OCI-M1 (cell line): ENCODE measurements at places on chromosomes 1 and 21.
A peak's percentile ranks its signal among the peaks of the same experiment; 100 is the strongest.

DNA sequence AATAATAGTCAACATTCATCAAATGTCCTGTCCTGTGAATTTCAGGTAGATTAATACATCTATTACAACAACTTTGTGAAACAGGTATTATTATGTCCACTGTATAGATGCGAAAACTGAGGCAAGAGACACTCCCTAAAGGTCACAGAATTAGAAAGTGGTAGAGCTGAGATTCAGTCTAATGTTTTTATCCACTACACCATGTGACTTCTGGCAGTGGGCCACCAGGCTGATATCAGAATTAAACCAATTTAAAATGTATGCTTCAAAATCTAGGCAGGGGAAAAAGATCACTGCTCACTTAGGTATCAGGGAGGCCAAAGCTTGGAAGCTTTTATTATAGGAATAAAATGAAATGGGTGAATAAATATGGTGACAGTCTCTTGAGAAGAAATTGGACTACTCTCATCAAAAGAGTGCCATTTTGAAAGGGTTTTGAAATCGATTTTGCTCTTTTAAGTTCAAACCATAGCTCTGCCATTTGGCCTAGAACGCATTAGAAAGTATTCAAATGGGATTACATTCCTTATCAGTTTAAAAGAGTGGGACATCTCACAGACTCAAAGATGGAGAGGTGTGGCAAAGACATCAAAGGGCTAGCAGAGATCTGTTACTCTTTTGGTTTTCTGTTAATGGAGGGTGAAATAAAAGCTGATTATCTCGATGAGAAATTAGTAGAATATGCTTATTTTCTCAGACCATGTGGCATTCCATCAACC is 1.9 kb downstream of the DDAH1 start:
- DNase-seq: no peak

DNA sequence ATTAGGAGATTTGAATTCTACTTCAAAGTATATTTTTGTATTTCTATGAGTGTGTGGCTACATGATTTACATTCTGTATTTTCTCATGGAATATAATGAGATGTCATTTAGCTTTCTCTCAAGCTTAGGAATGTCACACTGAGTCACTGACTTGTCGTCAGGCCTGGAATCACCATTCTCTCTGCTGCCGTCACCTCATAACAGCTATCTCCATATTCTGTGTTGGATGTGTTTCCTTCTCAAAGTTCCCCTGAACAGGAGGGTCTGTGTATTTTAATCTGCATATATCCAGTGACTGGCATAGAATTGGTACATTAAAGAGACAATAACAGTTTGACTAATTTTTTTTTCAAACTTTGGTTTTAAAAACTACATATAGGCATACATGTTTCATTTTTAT is 35.9 kb downstream of the LYPLAL1 start:
- no peak for DNase-seq

GRCh38 chr1:145992502-145992936 is 3.9 kb downstream of the TXNIP start:
- peak; percentile 88 for DNase-seq

- no peak for DNase-seq
Observed at GRCh38 chr1:200468264-200469001, 58.6 kb upstream of the ZNF281 start.

- no peak for DNase-seq
Observed at GRCh38 chr1:20183035-20183434, 2.9 kb upstream of the UBXN10 start.

DNA sequence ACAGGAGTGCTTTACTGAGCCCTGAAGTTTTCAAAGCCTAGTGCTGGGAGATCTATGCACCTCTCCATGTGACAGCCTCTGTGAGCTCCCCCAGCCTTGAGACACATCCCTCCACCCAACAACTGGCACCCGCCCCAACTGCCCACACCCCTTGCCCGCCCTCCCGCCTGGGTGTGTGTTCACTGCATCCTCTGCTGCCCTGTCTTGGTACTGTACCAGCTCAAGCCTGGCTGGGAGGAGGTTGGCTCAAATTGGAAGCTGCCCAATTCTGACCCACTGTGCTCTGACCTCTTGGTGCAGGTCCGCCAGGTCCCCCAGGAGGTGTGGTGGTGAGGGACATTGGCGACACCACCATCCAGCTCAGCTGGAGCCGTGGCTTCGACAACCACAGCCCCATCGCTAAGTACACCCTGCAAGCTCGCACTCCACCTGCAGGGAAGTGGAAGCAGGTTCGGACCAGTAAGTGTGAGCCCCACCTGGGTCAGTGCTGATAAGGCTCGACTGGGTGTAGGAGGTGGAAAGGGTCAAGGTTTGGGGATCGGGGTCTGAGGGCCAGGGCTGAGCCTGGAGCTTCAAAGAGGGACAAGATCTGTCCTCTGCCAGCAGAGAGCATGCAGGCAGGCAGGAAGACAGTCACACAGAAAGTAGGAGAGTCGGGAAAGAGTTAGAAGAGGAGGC is 18.0 kb downstream of the TMEM81 start:
- peak; percentile 39 for DNase-seq

GRCh38 chr21:20646431-20647165 is 351.6 kb upstream of the NCAM2 start:
- DNase-seq: no peak
